ENCODE measurements at places on chromosomes 11 and 22. TPM values are rescaled to one million over a fixed set of nuclear protein-coding genes. Genes with fewer than 3 reads are reported as not detected.

RPL27A gene
- 505 TPM for total RNA-seq

DNA sequence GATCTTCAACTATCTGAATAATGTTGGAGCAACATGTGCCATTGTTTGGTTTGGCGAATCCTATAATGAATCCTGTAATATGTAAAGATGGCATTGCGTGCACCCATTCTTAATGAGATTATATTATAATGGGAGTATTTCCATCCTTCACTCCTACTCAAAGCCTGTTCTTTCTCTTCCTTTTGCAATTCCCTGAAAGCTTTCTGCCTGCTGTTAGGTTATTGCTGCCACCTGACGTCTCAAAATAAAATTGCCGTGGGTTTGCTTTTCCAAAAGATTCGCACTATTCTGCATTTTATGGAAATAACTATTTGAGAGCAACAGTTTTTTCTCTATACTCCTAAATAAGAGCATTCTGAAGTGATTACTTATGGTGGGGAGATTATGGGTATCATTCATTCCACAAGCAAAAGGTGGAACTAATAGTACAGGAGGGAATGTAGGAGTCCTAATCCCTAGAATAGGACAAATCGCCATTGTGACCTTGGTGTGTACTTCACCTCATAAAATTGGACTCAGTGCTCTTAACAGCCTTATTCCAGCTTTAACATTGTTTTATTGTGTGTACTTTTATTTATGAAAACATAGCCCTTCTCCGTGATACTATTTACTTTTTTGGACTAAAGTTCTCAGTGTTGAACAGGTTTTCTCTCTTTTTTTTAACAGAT lies 69.6 kb upstream of the ALKBH3 start:
- peak; percentile 47 for DNase-seq

ACR gene
- total RNA-seq, result not detected

DNA sequence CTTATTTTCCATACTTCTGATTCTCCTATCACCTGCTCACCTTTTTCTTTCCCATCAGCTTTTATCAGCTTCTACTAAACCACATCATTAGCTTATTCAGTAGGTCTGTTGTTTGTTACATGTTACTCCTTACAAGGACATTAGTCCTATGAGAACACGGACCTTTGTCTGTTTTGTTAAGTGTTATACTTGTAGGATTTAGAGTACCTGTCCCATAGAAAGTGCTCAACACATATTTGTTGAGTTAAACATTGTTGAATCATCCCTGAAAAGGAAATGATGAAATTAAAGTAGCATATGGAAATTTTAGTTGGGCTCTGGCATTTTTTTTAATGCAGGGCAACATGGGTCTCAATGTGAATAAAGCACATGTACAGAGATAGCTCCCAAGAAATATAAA lies 222.1 kb upstream of the CARD18 start:
- no peak for DNase-seq

DKK3 gene
- 334 TPM for total RNA-seq

DNA sequence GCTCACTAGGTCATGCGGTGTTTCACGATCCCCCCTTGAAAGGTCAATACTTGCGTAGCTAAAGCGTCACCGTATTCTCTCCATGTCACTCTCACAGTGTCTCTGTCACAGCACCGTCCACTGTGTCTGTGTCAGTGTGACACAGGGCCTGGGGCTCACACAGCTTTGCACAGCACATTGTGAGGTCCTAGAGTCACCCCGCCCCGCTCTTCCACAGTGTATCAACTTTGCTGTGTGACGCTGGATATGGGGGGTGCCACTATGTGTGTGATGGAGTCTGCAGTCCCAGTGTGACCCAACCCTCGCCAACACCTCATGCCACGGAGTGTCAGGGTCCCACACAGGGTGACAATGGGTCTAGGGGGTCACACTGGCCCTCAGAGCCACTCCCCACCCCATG lies 583 bp downstream of the P4HA3 start:
- no peak for DNase-seq
